Mucosa of gallbladder (tissue), 1 donor: ENCODE measurements at places on chromosomes 6 and 20.

DNA sequence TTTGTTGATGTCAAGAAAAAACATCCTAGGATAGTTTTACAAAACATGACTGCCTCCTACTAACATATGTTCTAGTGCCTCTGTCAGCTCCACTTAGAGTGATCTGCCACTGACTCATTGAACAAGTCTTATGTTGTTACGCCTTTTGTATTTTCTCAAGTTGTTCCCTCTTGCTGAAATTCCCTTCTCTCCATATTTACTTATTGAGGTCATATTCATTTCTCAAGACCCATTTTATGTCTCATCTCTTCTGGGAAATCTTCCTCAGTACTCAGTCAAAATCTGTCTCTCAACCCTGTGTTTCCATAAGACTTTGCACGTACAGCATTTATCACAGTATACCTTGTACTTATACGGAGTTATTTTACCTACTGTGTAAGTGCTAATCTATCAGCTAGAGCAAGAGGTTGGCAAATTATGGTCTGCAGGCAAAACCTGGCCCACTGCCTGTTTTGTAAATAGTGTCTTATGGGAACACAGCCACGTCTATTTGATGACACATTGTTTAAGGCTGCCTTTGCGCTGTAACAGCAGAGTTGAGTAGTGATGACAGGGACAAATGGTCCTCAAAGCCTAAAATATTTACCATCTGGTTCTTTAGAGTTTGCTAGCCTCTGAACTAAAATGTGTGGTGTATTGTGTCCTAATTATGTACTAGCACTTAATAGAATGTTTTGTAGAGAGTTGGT is 83.4 kb downstream of the ADGRB3 start:
- no peak for DNase-seq

DNA sequence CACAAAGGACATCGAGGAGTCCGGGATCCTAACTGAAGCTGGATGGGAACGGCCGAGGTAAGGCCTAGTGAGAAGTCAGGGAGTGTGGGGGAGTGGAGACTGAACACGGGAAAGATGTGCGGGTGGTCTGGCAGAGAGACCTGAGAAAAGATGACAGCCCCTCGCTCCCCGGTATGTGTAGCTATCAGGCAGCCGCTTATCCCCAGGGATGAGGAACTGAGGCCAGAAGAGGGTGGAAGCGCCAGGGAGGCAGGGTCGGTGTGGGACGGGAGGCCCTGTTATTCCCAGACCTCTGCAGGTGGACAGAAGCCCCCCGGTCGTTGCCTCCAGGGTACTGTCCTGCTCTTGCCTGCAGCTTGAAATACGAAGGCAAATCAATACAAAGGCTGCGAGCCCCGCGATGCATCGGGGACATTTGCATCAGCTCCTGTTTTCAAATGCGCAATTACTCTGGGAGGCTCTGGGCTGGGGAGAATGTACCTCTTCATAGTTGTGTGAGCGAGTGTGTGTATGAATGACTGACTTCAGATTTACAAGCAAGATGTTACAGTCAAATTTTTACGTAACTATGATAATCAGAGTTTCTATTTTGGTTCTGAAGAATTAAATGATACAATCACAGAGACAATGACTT is 221.3 kb downstream of the QKI start:
- DNase-seq, result no peak

DNA sequence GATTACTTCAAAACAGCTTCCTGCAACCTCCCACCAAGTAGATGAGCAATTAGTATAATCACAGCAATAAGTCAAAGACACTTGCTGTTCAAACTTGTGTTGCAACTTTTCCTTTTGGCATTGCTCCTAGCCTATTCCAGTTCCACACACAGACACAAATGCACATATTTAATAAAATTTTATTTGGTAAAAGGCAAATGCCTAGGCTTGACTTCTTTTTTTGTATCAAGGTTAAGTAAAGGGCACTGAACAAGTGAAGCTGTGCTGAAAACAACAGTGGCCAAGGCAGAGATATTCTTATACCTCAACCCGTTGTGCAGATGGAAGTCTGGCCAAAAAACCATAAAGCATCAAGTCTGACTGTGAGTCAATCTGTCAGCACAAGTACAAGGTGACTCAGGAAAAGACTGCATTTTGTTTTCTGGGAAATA is 708.4 kb upstream of the CITED2 start:
- DNase-seq, result no peak

GRCh38 chr6:40391086-40391485 is 196.1 kb downstream of the LRFN2 start:
- no peak for DNase-seq

DNA sequence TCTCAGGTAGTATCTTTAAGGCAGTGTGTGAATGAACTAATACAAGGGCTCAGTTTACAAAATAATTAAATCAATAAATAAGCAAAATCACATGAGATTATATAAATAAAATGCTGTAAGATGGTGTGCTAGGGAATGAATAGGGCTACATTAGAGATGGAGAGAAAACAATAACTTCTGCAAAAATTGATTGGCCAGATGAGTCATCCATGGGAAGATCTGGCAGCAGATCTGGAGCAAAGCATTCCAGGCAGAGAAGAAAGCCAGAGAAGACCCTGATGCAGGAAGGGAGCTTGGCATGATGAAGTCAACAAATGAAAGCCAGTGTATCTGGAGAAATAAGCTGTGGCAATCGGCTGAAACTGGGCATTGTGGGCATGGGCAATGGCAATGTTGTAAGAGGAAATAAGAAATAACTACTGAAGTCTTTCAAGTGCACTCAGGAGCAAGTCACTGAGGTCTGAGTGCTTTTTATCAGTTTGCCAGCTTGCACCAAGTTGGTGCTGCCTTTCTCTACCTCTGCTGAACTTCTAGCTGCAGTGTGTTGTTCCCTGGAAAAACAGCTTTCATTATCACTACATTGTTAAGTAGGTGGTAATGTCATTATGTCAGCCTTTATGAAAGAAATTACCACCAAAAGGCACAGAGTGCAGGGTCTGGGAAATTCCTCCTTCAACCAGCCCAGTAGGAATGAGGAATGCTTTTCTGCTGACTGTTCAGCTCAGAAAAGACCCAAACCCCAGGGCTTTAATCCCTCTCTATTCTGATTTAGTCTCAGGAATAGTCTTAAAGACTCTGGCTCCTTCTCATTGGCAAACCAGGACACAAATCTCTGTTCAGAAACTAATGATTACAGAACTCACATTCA is 231.6 kb downstream of the HTR1B start:
- no peak for DNase-seq

- no peak for DNase-seq
Measured at GRCh38 chr6:87391334-87391733, 16.4 kb upstream of the CFAP206 start.

DNA sequence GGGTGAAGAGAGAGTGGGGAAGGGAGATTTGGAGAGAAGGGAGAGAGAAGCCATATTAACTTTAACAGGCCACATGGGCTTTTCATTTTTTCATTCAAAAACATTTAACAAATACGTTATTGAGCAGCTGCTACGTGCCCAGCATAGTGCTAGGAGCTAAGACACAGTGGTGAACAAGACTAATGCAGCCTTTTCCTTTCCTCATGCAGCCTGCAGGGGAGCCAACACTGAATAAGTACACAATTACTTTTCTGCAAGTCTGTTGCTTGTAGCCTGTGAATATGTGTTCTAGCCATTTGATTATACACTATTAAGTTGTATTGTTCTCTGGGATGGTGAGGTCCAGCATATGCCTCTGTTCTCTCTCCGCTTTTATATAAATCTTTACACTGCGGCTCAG is 1.9 kb upstream of the BLOC1S5 start:
- no peak for DNase-seq

DNA sequence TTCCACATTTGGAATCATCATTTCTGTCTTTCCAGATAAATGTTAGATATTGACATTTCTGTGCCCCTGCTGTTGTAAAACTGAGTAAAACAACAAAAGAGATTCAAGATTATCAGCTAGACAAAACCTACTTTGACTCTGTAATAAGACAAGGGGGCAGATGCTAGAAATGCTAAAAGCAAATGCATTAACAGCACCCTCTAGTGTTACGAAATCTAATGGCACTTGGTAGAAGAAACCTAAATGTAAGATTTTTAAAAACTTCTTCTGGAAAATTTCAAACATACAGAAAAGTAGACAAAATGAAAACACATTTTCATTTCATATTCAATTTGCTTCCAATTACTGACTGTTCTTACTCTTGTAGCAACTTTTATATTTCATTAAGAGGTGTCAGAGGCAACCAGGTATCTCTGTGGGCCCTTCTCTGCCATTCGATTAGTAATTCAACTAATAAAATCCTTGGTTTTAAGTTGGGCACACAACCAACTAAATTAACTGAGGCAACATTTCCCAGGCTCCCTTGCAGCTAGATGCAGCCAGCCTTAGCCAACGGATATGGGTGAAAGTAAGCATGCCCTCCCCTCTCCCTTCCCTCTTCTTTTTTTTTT is 45.0 kb downstream of the SLC23A2 start:
- DNase-seq, result no peak

DNA sequence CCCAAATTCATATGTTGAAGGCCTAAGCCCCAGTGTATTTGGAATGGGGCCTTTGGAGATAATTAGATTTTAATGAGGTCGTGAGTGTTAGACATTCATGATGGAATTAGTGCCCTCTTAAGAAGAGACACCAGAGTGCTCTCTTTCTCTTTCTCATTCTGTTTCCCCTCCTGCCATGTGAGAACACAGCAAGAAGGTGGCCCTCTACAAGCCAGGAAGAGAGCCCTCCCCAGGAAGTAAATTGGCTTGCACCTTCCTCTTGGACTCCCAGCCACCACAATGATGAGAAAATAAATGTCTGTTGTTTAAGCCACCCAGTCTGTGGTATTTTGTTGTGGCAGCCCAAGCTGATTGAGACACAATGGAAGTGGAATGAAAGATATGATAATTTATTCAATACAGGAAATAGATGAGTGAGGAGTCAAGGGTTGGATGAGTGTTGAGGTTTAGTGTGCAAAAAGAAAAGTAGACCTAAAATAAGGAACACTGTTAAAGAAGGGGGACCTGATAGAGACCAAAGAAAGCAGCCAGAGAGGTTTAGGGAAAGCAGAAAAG is 25.9 kb upstream of the ATXN1 start:
- no peak for DNase-seq

DNA sequence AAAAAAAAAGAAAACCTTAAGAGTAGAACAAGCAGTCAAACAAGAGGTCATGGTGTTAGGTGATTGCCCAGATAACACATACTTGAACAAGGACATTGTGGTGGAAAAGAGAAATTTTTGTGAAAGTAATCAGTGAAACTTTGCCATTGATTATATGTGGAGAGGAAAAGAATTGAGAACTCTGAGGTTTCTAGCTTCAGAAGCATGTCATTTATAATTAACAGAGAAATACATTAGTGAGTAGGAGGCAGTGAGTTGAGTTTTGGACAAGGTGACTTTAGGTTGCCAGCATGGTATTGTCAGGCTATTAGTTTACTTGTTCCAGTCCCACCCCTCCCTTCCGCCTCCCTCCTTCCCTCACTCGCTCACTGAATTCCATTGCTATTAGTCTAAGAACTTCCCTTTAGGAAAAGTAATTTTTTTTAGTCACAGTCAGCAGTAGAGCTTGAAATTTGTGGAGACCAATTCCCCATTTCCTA is 17.2 kb downstream of the TAB2 start:
- DNase-seq, result no peak

- DNase-seq, result no peak
Measured at GRCh38 chr6:100657678-100658330, 193.1 kb upstream of the SIM1 start.

GRCh38 chr20:52812231-52812847 is 159.8 kb upstream of the TSHZ2 start:
- no peak for DNase-seq

GRCh38 chr6:80256691-80257090 is 150.2 kb downstream of the BCKDHB start:
- DNase-seq, result no peak

- DNase-seq, result no peak
Measured at GRCh38 chr6:46221222-46221793, 50.5 kb upstream of the ENPP5 start.
